ENCODE measurements at places on chromosomes 4 and X.

- no peak for DNase-seq
Observed at GRCh38 chr4:148435654-148436406, 6.4 kb downstream of the NR3C2 start.

- DNase-seq = no peak
Observed at GRCh38 chrX:40653535-40653934, 6.2 kb upstream of the CXorf38 start.

- DNase-seq = no peak
Observed at GRCh38 chr4:102477657-102478056, 23.5 kb upstream of the NFKB1 start.

DNA sequence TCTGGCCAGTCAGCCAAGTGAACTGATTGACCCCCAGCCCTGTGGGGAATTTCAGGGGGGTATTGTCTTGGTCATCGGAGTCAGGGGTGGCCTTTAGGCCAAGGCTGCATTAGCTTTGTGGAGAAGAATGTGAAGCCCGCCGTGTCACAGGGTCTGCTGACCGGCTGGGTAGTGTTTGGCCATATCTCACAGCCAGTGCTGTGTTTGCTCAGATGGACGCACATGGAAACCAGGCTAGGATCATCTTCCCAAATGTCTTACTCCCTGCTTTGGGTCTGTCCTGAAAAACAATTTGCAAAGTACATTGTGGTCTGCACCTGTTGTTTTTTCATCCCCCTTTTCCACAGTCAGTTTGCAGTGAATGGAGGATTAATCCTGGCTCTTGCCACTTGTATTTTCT is 13.0 kb downstream of the TMEM164 start:
- DNase-seq = no peak

DNA sequence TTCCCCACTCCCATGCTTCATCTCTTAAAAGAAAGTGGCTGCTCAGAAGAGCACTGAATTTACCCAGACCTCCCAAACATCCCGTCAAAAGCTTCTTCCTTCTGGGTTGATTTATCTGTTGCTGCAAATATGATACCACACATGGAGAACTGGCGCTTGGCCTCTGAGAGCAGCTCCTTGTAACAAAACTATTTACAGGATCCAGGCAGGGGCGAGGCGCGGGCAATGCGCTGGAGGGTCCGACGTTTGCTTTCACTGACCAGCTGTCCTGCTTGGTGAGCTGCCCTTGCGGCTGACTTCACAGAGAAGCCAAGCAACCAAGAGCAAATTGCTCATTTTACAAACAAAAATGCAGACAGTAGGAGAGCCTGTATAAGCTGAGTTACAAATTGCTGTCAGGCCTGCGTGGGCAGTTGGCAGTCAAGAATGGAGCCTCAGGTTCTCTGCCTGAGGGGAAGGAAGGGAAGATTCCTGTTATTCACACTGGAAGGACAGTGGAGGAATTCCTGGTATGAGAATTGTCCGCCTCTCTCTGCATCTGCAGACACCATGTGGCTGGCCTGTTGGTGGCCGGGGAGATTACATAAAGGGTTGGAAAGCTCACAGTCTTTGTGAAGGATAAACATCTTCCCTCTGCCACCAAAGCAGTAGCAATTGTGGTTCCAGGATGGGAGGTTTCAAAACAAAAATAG is 192.2 kb upstream of the LEF1 start:
- DNase-seq = peak; percentile 9

- no peak for DNase-seq
Observed at GRCh38 chr4:113050371-113050755, 910 bp downstream of the ANK2 start.

- DNase-seq = no peak
Observed at GRCh38 chrX:80816051-80816450, 6.4 kb upstream of the BRWD3 start.

GRCh38 chrX:29728639-29729038 is 486.7 kb upstream of the MAGEB2 start:
- no peak for DNase-seq

DNA sequence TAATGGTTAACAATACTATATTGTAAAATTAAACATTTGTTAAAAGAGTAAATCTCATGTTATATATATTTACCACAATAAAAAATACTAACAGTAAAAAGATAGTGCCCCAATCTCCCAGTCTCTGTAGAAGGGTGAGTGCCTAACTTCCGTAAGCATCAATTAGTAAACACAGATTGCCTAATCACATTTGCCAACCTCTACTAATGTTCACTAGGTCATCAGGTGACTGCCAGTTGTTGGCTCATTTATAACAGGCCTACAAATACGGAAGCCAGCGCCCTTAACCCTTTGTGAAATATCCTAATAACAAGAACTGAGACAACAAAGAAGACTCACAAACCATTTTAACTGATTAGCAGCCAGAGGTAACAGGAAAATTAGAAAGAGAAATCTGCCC is 345.1 kb downstream of the INPP4B start:
- DNase-seq = no peak

GRCh38 chr4:148021686-148022085 is 289.8 kb downstream of the ARHGAP10 start:
- DNase-seq = no peak

- DNase-seq = no peak
Observed at GRCh38 chr4:2059046-2059725, at the start of gene NAT8L. TSS of gene NAT8L (plus strand) at chr4:2059327. CDS start at chr4:2059512, 185 bp downstream.

GRCh38 chr4:144710526-144710912 is 64.6 kb downstream of the HHIP start:
- no peak for DNase-seq

Measured in naive thymus-derived CD4-positive, alpha-beta T cell (primary cell).